Panc1 (cell line): ENCODE measurements at places on chromosomes 7 and 10.

DNA sequence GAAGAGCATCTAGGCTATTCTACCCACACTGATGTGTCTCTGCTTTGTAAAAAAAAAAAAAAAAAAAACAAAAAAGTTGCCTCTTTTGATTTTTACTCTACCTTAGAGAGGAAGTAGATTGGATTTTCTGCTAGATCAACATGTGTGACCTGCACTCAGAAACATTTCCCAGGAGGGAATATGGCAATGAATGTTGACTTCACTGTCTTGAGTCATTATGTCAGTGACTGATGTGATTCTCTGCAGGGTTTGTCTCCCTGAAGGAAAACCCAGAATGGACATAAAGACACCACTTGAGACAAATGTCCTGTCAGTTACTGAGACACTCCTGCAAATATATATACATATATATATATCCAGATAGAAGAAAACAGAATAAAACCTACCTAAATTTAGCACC, 370.3 kb downstream of the BMPER start:
- DNase-seq: no peak

- DNase-seq: no peak
These were observed 131.7 kb downstream of the TEX36 start for GRCh38 chr10:125551247-125551646.

- DNase-seq: no peak
These were observed 7.3 kb downstream of the JCAD start for GRCh38 chr10:30052062-30052461.

DNA sequence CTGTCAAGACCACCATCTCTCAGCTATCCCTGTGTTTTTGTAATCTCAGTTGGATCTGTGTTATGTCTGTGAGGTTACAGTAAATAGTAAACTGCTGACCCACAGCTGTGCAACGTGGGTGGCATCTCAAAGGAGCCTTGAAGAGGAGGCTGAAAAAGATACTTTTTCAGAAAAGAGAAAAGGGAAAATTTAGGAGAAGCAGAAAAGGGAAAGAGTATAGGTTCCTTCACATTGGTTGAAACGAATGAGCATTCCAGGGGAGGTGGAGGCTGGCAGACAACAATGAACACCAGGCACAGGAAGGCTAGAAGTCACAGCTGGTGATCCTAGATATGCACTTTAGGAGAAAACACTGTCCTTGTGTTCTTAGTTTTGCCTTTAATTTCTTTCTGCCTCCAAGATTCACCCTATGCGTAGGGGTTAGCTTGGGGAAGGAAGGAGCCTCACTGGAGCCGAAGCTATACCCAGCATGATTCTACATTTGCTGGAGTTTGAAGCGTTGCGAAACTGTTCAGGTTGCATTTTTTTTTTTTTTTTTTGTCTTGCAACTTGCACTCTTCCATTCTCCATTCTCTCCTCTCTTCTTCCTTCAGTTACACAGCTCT, 18.3 kb downstream of the CPED1 start:
- DNase-seq: no peak

- no peak for DNase-seq
These were observed 432.7 kb upstream of the GALNT17 start for GRCh38 chr7:70699271-70699670.

- DNase-seq: no peak
These were observed 62.1 kb downstream of the NPY start for GRCh38 chr7:24346129-24346528.

DNA sequence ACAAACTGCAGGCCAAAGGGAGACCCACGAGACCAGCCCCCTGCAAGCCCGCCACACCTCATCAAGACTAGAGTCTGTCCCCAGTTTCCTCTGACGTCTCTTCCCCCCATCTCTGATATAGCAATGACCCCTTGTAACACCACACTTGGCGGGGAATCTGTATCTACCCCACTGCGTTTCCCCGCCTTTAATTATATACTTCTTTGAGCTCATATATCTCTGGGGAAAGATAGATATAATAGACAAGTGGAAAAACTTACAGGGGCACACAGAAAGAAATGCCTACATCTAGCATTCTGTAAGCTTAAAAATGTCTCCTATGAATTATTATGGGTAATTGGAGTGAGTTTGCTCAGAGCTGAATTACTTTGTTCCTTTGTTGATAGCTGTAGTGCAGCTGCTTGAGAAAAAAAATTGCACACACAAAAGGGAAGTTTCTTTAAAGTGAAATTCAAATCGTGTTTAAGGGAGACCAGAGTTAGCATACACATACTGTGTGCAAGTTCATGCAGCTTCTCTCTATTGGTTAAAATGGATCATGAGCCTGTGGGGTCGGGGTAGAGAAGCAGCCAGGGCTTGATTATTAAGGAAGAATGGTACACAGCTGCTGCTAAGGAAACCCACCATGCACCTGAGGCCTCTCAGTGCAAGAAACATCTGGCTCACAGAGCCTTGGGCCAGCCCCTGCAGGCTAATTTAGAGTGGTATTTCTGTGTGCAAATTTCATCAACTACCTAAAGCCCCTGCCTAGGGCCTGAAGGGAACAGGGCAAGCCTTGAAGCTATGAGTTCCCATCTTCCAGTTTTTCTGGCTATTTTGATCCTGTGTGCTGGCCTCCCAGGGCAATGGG, 32.5 kb downstream of the CDCA7L start:
- DNase-seq: no peak

GRCh38 chr7:118366363-118366762, 141.9 kb downstream of the ANKRD7 start:
- DNase-seq: no peak

GRCh38 chr7:100446040-100446439, 9.7 kb upstream of the PPP1R35 start:
- no peak for DNase-seq

- DNase-seq: no peak
These were observed 37.0 kb downstream of the KLF6 start for GRCh38 chr10:3747984-3748383.

DNA sequence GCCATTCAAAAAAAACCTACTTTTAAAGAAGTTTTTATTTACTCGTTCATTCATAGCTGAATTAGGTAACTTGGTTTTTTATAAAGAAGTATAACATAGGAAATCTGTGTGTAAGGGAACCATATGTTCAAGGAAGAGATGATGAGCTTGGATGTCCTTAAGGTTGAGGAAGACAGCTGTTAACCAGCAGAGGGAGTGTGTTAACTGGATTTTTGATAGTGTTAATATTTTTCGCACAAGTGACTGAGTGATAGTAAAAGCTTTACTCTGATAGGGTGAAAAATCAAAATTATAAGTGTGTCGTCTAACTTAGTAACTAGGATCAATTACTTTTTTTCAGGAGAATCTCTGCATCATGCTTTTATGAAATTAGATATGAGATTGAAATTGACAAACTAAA, 134.7 kb downstream of the ARL5B start:
- DNase-seq: no peak

DNA sequence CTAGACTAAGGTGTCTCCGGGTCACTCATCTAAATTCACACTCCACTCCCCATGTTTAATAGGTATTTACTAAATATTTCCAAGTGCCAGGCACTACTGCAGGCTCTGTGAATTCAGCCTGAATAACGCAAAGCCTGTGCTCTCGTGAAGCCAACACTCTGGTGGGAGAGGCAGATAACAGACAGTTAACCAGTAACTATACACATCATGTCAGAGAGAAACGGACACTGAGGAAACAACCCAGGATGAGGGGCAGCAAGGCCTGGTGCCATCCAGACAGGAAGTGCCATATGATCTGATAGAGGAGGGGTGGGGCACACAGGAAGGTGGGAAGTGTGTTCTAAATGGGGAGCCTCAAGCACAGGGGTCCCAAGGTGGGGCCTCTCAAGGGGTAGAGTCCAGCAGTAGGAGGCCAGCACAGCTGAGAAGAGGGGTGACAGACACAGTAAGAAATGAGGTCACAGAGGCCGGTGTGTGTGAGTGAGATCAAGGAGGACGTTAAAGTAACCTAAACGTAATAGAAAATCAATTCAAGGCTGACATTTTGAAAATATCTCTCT, 85.3 kb downstream of the LARP4B start:
- no peak for DNase-seq
